Endothelial cell of umbilical vein (primary cell): ENCODE measurements at places on chromosomes 16 and 17. TPM values are rescaled to one million over a fixed set of nuclear protein-coding genes. Genes with fewer than 3 reads are reported as not detected.

GRCh38 chr16:74874912-74875546, 100.4 kb upstream of the FA2H start:
- no peak overlapping the region for H3K4me3 ChIP-seq
- H3K27ac ChIP-seq = no peak overlapping the region
- no peak for DNase-seq
- peaks cover 9% of the 10 kb centered on the region for H3K36me3 ChIP-seq
- no peaks in the 10 kb centered on the region for H3K4me1 ChIP-seq

The CANT1 gene
- total RNA-seq = 76.4 and 93.6 TPM in 2 replicates

DNA sequence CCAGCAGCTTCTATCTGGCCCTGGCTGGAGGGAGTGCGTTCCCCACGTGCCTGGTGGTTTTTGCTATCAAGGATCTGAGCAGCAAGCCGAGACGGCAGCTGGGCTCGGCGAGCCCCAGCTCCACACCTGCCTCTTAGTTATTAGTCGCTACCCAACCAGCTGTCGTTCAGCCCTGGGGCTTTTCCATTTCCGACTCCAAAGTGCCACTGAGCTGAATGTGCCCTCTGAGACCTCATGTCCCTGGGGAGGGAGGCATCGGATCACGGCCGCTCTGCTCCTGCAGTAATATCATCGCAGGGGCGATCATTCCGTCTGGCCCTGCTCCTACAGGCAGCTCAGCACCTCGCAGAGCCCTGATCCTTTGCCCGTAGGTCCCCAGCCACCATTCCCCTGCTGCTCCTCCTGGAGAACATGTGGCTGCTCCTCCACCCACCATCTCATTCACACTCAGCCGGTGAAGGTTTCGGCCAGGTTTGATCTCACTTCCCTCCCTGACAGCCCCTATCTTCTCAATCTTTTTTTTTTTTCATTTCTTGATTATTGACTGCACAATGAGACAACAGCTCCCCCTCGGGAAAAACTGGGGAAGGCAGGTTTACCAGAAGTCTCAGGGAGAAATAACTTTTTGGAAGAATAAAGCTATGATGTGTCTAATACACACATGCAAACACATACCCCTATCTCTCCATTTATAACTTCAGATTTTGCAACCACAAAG, 86.7 kb downstream of the ZFHX3 start:
- DNase-seq = no peak
- H3K4me3 ChIP-seq = no peak overlapping the region
- H3K27me3 ChIP-seq = no peaks in the 10 kb centered on the region
- H3K4me1 ChIP-seq = no peaks in the 10 kb centered on the region
- peaks cover 11% of the 10 kb centered on the region for H3K36me3 ChIP-seq

DNA sequence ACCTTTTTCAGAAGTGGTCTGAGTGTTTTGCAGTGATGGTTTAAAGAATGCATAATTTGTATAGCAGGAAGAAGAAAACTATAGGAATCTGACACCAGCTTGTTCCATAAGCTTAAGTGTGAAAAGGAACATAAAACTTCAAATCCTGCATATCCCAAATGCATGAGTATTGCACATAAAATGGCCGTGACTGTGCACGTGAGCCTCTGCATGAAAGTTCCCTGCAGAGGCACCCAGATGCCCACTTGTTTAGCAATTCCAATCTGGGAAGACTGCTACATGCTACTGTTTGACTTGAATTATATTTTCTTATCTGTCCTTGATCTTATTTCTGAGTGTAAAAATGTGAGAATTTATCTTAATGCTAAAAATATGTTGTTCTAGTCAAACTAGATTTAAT, 21.5 kb downstream of the MARCHF10 start:
- H3K4me1 ChIP-seq = no peaks in the 10 kb centered on the region
- no peak overlapping the region for H3K27ac ChIP-seq
- DNase-seq = no peak
- H3K36me3 ChIP-seq = no peaks in the 10 kb centered on the region
- H3K4me3 ChIP-seq = no peak overlapping the region
- H3K27me3 ChIP-seq = peaks cover 2% of the 10 kb centered on the region

The LCAT gene
- total RNA-seq = 44.9 and 46.1 TPM in 2 replicates

The MAFG gene
- total RNA-seq = 30.5 and 35.0 TPM in 2 replicates

The MSLN gene
- total RNA-seq = not detected in 2 replicates

- H3K4me3 ChIP-seq = no peak overlapping the region
- no peaks in the 10 kb centered on the region for H3K4me1 ChIP-seq
- H3K27ac ChIP-seq = no peak overlapping the region
- DNase-seq = no peak
These were observed 159.8 kb downstream of the RPTOR start for GRCh38 chr17:80704381-80704819.

- H3K4me3 ChIP-seq = no peak overlapping the region
- no peaks in the 10 kb centered on the region for H3K36me3 ChIP-seq
- peaks cover 12% of the 10 kb centered on the region for H3K4me1 ChIP-seq
- H3K27ac ChIP-seq = no peak overlapping the region
- DNase-seq = no peak
These were observed 316.3 kb downstream of the SEC14L1 start for GRCh38 chr17:77456951-77457548.

- H3K27ac ChIP-seq = no peak overlapping the region
- no peak overlapping the region for H3K4me3 ChIP-seq
- H3K27me3 ChIP-seq = no peaks in the 10 kb centered on the region
- no peaks in the 10 kb centered on the region for H3K36me3 ChIP-seq
These were observed 61.9 kb upstream of the DHX40 start for GRCh38 chr17:59503500-59503899.

DNA sequence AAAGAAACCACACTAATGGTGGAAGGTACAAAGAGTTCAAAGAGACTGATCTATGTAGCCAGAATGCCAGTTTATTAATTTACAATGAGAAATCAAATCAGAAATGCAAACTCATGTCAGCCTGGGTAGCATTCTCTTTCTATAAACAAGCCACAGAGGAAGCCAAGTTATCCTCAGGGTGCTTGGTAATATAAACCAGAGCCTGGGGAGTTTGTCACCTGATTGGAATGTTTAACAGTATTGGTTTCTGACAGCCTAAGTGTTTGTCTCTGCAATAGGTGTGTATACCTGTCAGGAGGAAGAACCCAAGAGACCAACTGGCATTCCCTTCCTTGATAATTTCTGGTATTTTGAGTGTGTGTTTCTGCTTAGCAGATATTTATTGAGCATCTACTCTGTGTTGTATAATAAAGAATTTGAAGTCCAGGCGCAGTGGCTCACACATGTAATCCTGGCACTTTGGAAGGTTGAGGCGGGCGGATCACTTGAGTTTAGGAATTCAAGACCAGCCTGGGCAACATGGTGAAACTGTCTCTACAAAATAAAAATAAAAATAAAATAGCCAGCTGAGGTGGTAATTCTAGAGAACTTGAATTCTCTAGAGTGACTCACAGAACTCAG, 3.1 kb upstream of the C17orf58 start:
- H3K4me1 ChIP-seq = peaks cover 12% of the 10 kb centered on the region
- DNase-seq = no peak
- no peaks in the 10 kb centered on the region for H3K27me3 ChIP-seq

The SLC13A5 gene
- total RNA-seq = not detected in 2 replicates

The DBNDD1 gene
- total RNA-seq = 28.2 and 33.6 TPM in 2 replicates

The ASPHD1 gene
- total RNA-seq = 0.88 and 1.2 TPM in 2 replicates

GRCh38 chr16:65817066-65817465, 549.4 kb upstream of the CDH5 start:
- H3K4me3 ChIP-seq = no peak overlapping the region
- H3K27me3 ChIP-seq = no peaks in the 10 kb centered on the region
- H3K4me1 ChIP-seq = no peaks in the 10 kb centered on the region
- no peak for DNase-seq
- no peaks in the 10 kb centered on the region for H3K36me3 ChIP-seq
- no peak overlapping the region for H3K27ac ChIP-seq

- H3K4me3 ChIP-seq = no peak overlapping the region
- no peak for DNase-seq
- peaks cover 2% of the 10 kb centered on the region for H3K27me3 ChIP-seq
- peaks cover 18% of the 10 kb centered on the region for H3K4me1 ChIP-seq
These were observed 1.5 kb upstream of the MARF1 start for GRCh38 chr16:15644267-15644961.

DNA sequence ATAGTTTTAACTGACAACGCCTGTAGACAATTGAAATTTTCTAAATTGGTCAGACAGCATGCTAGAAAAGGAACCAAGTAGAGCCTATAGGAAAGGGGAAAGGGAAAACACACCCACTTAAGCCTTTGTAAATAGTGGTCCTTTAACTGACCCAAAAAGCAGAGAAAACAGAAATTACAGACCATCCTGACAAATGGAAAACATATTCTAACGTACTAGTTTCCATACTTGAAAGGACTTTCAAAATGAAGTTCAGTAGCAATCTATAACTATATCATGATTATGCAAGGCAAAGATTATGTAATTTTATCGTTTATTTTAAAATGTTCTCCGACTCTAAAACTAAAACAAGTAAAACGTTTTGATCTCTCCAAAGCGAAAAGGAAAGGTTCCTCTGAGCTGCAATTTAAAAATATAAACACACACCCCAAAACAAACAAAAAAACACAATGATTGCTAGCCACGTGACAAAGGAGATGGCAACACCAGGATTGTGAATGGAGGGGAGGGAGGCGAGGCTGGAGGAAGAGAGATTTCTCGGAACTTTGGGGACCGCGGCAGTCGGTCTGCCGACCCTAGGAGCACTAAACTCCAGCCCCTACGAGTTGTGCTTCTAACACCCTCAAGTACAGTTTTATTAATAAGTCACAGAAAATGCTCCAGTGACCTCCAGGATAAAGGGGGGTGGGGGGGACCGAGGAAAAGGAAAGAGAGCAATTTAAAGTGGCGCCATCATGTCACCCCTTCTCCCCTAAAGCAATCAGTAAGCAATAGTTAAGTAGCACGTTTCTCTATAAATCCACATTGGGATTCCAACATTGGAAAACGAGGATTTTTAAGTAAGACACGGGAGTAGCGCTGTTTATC, 1.7 kb downstream of the KANSL1 start:
- peak overlapping the region; percentile 70 for H3K27ac ChIP-seq
- H3K27me3 ChIP-seq = no peaks in the 10 kb centered on the region
- H3K36me3 ChIP-seq = no peaks in the 10 kb centered on the region
- peak overlapping the region; percentile 98 for H3K4me3 ChIP-seq
- H3K4me1 ChIP-seq = peaks cover 32% of the 10 kb centered on the region

The NUPR1 gene
- total RNA-seq = 1.8 and 4.9 TPM in 2 replicates

The RAPGEFL1 gene
- total RNA-seq = 11.8 and 13.4 TPM in 2 replicates

DNA sequence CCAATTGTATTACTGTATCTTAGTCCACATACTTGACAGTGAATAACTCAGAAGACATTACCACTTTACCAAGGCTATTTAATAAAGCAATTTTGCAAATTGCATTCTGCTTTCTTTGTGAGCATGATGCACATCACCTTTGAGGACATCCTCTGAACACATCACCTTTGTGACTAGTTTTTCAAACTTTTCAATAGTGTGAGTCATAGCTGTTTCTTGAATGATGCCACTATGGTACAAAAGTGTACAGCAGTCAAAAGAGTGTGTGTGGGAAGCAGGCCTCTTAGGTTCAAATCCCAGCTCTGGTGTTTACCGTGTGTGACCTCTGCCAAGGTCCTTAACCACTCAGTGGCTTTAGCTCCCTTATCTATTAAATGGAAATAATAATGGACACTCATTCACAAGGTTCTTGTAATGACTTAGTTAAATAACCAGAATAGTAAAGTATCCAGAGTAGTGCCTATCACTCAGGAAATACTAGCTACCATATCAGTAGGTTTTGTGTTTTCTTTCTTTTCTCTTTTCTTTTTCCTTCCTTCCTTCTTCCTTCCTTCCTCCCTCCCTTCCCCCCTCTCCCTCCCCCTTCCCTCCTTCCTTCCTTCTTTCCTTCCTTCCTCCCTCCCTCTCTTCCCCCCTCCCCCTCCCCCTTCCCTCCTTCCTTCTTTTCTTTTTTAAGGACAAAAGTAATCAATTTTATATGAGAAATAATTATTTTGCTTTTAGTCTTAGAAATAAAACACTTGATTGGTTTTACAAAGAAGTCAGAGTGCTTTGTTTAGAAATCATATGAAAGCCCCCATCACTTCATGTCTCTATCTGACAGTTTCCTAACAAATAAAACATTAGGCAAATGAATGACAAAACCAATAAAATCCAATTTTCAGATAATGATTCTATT, 178.9 kb downstream of the MYO1D start:
- no peaks in the 10 kb centered on the region for H3K27me3 ChIP-seq
- no peak overlapping the region for H3K4me3 ChIP-seq
- no peak overlapping the region for H3K27ac ChIP-seq
- no peaks in the 10 kb centered on the region for H3K36me3 ChIP-seq
- DNase-seq = no peak

DNA sequence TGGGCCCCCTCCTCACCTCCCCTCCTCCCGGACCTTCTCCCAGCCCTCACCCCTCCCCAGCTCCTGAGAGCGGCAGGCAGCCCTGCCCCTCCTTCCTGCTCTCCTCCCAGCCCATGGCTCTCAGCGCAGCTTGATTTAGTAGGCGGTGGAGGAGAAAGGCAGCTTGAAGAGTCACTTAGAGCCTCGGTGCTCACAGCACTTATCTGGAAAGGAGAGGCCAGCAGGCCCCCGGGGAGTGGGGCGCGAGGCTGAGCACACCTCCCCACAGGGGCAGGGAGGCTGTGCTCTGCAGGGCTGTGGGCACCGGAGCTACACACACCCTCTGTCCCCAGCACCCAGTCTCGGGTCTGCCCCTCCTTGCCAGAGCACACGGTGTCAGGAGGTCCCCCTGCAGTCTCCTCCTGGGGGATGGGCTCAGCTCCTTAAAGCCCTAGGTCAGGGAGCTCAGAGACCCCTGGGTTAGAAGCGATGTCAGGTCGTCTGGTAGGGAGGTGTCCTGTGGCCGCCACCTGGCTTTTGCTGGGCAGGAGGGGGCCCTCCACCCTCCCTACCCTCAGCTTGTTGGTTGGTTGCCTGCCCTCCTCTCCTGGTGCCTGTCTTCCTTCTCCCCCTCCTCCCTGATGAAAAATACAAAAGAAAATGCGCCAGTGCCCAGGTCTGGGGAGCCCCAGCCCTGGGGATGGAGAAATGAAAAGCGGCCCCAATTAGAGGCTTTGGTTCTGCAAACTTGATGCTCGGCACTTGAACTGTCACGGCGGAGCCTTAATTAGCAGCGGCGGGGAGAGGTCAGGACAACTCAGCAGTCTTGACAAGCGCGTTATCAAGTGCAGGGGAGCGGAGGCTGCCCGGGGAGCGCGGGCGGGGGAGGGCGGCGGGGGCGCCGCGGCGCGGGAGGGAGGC, 151.1 kb upstream of the GSE1 start:
- no peak for DNase-seq

DNA sequence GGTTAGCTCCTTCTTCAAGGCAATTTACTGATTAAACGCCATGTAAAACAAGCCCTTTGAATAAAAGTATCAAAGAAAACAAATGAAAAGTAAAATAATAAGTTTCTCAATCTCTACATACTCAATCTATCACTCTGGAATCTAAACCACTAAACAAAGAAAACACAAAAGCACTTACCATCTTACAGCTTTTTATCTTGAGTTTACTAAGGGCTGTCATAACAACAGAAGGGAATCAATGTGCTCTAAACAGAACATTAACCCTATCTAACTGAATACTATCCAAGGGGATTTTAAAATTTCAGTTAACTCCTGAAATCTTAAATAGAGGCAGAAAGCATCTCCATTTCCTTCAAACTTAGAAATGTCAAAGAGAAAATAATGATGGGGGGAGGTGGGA, 3.4 kb downstream of the SKA2 start:
- H3K36me3 ChIP-seq = no peaks in the 10 kb centered on the region
- H3K27me3 ChIP-seq = no peaks in the 10 kb centered on the region
- H3K4me1 ChIP-seq = peaks cover 31% of the 10 kb centered on the region
- no peak for DNase-seq

GRCh38 chr17:51152766-51153209, 571 bp upstream of the NME1 start:
- DNase-seq = no peak
- peak overlapping the region; percentile 70 for H3K27ac ChIP-seq
- H3K4me1 ChIP-seq = peaks cover 14% of the 10 kb centered on the region
- H3K4me3 ChIP-seq = peak overlapping the region; percentile 51
- H3K36me3 ChIP-seq = peaks cover 6% of the 10 kb centered on the region
